Bone marrow (tissue), 2 donors: ENCODE measurements at places on chromosomes 13 and 19.

DNA sequence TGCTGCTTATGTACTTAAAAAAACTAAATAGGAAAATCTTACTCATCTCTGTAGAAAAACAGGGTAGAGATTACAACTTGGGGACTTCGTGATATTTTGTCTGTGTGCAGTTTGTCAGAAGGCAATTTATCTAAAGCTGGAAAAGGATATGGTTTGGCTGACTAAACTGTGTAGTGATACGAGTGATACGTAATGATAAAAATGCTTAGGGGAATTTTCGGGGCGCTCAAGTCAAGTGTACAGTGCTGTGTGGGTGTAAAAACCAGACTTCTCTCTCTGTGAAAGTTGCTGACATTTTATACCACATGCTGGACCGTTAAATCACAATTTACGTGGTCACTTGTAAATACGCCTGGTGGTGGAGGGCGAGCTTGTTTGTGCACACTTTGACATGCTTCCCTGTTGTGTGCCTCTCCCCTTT lies 221.7 kb downstream of the KCNRG start:
- no peak for DNase-seq

DNA sequence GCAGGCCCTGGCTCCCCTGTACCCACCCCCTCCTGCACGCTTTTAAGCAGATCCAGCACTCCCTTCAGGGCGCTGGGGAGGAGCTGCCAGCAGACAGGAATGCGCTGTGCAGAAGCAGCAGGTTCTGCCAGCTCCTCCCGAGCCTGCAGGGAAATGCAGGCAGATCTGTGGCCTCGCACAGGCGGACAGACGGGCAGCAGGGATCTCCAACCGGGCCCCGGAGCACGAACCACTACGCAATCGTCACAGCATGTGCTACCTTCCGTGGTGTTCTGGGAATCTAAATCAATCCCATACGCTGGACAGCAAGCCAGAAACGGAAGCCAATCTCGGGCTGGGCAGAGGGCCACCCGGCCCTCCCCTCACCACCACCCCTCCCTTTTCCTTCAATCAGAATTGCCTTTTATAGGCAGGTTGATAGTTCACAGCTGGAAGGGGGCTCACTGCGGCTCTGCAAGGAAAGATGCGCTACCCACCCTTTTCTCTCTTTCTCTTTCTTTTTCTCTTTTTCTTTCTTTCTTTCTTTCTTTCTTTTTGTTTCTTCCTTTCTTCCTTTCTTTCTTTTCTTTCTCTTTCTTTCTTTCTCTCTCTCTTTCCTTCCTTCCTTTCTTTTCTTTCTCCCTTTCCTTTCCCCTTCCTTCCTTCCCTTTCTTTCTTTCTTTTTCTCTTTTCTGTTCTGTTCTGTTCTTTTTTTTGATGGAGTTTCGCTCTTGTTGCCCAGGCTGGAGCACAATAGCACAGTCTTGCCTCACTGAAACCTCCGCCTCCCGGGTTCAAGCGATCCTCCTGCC lies 99.9 kb downstream of the GNG7 start:
- DNase-seq, result no peak

- DNase-seq, result no peak
Observed at GRCh38 chr19:29056535-29056934, 156.4 kb downstream of the UQCRFS1 start.

- no peak for DNase-seq
Observed at GRCh38 chr13:96822895-96823294, 171.4 kb downstream of the OXGR1 start.

DNA sequence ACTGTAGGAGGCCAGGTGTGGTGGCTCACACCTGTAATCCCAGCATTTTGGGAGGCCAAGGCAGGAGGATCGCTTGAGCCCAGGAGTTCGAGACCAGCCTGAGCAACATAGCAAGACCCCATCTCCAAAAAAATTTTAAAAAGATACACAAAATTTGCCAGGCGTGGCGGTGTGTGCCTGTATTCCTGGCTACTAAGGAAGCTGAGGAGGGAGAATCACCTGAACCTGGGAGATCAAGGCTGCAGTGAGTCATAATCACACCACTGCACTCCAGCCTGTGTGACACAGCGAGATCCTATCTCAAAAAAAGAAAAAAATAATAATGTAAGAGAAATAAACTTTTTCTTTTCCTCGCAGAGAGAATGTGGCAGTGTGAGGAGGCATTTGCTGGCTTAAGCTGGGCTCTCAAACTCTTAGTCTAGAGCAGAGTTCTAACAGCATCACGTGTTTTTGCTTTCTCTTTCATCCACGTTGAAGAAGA lies 21.1 kb downstream of the FAM187B start:
- DNase-seq, result no peak

- peak; percentile 72 for DNase-seq
Observed at GRCh38 chr19:43594710-43595604, 977 bp downstream of the IRGQ start.

DNA sequence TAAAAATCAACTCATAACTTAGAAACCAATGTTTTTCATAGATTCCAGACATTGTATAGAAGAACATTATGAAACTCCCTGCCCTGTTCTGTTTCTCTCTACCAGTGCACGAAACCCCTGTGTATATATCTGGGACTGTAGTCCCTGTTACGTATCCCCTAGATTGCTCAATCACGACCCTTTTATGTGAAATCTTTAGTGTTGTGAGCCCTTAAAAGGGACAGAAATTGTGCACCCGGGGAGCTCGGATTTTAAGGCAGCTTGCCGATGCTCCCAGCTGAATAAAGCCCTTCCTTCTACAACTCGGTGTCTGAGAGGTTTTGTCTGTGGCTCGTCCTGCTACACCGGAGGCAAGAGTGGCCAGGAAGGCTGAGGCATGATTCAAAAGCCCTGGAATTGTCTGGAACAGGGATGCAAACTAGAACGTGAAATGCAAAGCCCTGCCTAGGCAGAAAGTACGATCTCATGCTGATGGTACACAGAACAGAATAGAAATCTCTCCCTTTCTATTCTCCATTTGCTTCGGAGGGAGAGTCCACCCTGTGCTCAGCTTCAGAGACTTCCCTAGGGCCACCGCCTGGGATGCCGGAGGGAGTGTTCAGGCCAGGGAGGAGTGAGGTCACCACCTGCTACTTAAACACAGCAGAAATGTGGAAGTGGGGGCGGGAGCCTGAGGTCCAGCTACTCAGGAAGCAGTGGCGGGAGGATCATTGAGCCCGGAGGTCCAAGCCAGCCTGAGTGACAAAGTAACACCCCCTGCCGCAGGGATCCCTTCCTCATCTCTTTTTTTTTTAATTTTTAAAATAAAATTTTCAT lies 758 bp upstream of the ZNF888 start:
- peak; percentile 11 for DNase-seq

- DNase-seq, result no peak
Observed at GRCh38 chr13:71801781-71802180, 65.2 kb downstream of the DACH1 start.

DNA sequence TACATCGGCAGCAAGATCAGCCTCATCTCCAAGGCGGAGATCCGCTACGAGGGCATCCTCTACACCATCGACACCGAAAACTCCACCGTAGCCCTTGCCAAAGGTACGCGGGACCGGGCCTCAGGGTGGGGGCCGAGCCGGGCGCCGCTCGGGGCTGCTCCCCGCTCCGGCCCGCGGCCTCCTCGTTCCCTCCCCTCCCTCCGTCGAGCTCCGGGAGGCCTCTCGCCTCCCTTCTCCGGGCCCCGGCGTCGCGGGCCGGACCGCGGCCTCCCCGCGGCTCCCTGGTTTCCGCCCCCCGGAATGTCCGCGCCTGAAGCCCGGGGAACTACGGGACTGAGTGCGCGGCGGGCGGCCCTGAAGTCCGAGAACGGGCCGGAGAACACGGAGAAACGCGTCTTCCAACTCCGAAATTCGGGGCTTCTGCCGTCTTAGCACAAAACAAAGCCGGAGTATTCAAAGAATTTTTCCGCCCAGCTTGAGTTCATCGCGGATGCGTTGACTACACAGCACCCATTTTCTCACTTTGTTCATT lies 423 bp downstream of the LSM14A start:
- peak; percentile 81 for DNase-seq

GRCh38 chr19:397321-397720 lies 11.6 kb downstream of the C2CD4C start:
- DNase-seq, result no peak

- DNase-seq, result no peak
Observed at GRCh38 chr19:37930416-37930815, 23.4 kb downstream of the SIPA1L3 start.

- DNase-seq, result no peak
Observed at GRCh38 chr19:31979949-31980670, 365.3 kb upstream of the ZNF507 start.

DNA sequence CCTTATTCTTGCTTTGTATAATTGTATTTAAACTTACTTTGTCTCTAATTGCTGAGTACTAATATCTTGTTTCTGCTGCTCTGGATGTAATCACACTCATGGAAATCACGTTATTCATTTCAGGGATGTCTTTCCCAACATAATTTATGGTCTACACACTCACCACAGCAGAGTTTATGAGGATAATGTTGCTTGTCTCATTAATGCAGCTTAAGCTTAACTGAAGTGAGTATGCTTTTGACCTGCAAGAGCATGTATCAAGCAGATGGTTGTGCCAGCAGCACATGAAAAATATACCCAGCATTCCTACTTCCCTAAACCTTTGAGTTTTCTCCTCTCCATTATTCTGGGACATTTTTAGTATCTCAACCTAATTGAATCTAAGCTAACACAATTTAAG lies 1080.9 kb downstream of the SLITRK5 start:
- no peak for DNase-seq

DNA sequence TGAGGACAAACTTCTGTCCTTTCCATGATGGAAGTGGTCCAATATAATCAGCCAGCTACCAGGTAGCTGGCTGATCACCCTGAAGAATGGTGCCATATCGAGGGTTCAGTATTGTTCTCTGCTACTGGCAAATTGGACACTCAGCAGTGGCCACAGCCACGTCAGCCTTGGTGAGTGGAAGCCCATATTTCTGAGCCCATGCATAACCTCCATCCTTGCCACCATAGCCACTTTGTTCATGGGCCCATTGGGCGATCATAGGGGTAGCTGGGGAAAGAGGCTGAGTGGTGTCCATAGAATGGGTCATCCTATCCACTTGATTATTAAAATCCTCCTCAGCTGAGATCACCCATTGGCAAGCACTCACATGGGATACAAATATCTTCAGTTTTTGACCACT lies 565.8 kb downstream of the IRS2 start:
- DNase-seq, result no peak

GRCh38 chr13:31756346-31756745 lies 17.0 kb downstream of the RXFP2 start:
- DNase-seq, result no peak

DNA sequence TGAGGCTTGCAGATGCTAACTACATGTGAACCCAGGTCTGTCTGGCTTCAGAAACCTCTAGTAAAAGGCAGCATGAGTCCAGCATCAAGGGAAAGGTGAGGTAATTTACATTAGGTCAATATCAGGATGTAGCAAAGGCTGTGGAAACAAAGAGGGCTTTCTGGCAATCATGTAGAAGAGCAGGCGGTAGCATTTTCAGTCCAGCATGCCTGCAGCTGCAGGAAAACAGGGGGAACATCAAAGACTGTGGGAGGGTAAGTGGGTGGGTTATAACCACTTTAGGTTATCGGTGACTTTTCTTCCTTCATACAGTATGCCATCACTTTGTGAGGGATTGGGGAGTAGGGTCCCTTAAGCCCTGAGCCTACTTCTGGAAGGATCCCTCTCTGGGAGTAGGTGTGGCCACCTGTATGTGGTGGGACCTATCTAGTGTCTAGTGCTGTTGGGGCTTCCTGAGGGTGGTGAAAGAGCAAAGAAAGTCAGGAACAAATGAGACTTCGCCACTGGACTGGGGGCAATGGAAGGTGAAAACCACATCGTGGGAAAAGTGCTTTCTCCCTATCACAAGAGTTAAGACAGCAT lies 10.8 kb downstream of the SUGP2 start:
- no peak for DNase-seq

- DNase-seq, result no peak
Observed at GRCh38 chr19:33731881-33732280, 64.8 kb upstream of the KCTD15 start.

- no peak for DNase-seq
Observed at GRCh38 chr19:3591876-3592613, 6.8 kb downstream of the GIPC3 start.

DNA sequence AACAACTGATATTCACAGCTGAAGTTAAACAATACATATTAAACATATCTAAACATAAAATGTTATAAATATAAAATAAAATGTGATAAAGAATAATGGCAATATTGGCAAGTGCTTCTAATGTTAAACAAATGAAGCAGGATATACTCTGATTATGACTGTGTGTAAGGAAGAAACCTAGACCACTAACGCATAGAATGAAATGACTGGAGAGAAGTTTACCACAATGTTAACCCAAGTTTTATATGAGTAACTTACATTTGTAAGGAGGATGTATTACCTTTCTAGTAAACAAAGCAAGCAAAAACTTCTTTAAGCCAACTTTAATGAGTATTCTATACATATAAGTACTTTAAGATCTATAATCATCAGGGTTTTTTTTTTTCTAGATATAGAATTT lies 43.0 kb downstream of the RB1 start:
- no peak for DNase-seq

GRCh38 chr19:2454962-2455850 lies 1.6 kb downstream of the LMNB2 start:
- DNase-seq, result no peak

- no peak for DNase-seq
Observed at GRCh38 chr19:6032827-6033226, 54.9 kb upstream of the RANBP3 start.

DNA sequence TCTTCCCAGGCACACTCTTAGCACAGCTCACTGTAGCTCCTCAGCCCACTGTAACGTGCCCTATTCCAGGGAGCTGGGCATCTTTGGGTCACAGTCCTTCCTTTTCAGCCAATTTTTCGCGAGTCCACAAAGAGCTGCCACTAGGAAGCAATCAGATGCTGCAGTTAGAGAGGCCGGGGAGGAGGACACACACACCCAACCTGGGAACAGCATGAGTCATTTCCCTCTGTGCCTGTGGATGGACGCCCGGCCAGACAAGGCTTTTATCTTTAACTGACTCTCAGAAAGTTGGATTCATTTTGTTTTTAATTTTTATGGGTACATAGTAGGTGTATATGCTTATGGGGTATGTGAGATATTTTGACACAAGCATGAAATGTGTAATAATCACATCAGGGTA lies 918.6 kb downstream of the UQCRFS1 start:
- DNase-seq, result no peak

GRCh38 chr13:49806126-49806536 lies 13.6 kb upstream of the KPNA3 start:
- no peak for DNase-seq

DNA sequence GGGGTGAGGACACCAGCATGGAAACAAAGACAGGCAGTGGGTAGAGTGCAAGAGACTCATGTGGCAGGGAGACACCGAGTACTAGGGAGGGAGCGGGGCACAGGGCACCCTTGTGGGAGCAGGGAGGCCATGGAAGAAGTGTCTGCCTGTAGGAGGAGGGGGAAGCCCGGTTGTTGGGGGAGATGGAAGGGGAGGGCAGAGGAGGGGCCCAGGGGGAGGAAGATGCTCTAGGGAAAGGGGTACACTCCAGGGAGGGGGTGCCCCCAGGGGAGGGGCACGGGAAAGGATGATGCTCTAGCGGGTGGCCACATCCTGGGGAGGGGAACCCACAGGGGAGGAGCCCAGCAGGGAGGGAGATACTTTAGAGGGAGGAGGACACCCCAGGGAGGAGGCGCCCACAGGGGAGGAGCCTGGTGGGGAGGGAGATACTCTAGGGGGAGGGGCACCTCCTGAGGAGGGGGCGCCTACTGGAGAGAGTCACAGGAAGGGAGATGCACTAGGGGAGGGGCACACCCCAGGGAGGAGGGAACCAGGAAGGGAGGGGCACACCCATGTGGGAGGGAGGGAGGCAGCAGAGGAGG lies 24.9 kb downstream of the CPAMD8 start:
- DNase-seq, result no peak
